ENCODE measurements at places on chromosomes 3 and 15. TPM values are rescaled to one million over a fixed set of nuclear protein-coding genes. Genes with fewer than 3 reads are reported as not detected.

The TMEM212 gene
- total RNA-seq, result not detected

- DNase-seq, result no peak
Observed at GRCh38 chr3:32882189-32882588, 64.4 kb downstream of the TRIM71 start.

GRCh38 chr3:172371544-172371943 lies 76.7 kb downstream of the GHSR start:
- no peak for DNase-seq

DNA sequence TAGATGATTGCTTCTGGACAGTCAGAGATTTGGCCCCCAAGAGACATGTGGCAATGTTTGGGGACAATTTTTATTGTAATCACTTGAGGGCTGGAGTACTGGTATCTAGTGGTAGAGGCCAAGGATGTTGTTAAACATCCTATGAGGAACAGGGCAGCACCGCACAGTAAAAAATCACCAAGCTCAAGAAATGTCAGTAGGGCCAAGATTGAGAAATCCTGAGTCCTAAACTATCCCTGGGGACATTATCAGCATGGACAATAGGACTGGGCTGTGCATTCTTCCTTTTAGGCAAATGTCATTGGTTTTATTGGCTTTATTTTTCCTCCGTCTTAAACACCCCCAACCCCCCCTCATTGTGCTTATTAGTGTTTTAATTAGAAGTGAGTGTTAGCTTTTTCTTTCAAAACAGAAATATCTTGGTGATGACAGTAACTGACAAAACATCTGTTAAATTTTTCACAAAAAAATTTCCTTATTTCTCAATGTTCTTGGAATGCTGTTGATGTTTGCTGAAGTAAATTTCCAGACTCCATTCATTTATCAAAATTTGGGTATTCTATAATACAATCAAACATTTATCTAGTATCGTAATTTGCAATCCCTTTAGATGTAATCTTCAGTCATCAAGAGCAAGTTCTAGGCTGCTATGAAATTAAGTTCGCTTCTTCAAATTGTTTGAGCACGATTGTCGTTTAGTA lies 944.4 kb downstream of the VGLL3 start:
- DNase-seq, result no peak

DNA sequence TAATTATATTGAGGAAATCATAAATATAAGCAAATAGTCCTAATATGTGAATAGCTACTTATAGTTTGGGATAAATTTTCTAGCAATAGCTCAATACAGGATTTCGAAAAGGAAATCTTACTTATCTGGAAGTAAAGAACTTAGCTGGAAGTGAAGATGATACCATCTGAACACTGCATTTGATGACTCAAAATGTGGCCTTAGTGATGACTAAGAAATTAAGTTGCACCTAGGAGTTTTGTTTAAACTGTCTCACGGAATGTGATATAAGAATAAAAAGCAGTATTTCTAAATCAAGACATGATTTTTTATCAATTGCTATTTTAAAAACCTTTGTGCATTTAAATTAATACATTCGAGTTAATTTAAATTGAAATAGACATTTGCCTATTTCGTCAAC lies 91.2 kb downstream of the EOMES start:
- no peak for DNase-seq

- peak; percentile 14 for DNase-seq
Observed at GRCh38 chr3:9500108-9501050, 53.2 kb downstream of the LHFPL4 start.

GRCh38 chr3:54634122-54634469 lies 293.8 kb downstream of the LRTM1 start:
- DNase-seq, result no peak

DNA sequence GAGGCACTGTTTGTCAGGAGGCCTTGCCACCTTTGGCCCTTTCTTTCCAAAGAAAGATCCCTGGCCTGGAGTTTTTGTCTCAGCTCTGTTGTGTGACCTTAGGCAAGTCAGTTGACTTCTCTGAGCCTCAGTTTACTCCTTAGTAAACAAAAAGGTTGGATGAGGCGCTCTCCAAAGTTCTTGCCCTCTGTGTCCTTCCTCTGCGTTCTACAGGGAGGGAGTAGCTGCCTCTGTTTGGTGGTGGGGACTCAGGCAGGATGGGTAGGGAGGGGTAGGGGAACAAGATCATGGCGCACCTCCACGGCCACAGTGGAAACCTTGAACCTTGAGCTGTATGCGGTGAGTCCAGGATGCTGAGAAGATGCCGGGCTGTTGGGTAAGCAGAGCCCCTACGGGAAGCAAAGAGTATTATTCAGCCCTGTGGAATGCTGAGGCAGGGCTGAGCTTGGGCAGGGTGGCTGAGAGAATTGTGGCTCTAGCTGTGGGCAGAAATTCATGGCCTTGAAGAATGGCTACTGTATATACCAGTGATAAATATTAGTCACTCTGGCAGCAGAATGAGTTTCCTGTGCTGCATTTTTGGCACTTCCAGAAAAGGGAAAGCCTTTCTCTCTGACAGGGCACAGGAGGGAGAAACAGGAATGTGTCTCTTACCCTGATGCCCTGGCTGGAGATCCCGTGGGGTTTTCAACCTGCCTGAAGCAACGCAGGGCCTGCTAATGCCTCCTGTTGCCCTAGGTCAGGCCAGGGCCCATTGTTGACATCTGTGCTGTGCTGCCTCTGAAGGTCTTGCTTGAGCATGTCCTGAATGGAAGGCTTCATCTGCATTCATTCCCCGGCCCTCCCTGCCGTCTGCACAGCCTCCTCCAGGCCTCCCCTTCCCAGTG lies 39.9 kb downstream of the SMAD3 start:
- peak; percentile 97 for DNase-seq

GRCh38 chr15:33797651-33798050 lies 170.6 kb upstream of the CHRM5 start:
- DNase-seq, result no peak

DNA sequence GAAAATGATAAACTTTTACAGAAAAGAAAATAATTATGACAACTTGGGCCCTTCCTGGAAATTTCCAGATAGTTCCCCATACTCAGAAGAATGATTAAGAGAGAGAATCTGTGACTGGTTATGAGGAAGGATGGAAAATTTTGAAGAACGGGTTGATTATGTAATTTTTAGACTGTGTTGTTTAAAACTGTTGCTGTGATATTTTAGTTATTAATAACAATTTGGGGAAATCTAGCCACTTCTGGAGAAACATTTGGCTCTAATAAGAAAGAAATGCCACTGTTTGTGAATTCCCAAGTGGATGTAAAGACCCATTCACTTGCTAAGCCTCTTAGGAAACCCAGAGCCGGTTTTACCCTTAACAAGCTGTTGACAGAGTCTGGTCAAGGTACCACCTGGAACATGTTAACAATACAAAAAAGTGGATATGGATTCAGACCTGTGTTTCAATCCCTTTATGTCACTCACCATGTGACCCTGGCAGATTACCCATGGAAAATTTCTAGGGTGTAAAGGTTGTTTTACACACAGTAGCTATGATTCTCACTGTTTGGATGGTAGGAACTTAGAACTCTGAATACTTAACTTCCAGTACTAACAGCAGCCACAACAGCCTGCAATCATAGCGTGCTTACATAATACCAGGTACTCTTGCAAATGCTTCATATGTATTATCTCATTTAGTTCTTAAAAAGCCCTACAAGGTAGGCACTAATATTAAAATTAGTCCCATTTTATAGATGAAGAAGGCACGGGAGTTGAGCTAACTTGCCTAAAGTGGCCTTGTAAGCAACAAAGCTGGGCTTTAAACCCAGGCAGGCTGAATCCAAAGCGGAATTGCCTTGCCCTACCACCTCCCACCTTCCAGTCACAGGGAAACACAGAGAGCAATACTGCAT lies 32.0 kb downstream of the ZBTB38 start:
- DNase-seq, result no peak

- no peak for DNase-seq
Observed at GRCh38 chr3:71991046-71991445, 206.1 kb upstream of the PROK2 start.

DNA sequence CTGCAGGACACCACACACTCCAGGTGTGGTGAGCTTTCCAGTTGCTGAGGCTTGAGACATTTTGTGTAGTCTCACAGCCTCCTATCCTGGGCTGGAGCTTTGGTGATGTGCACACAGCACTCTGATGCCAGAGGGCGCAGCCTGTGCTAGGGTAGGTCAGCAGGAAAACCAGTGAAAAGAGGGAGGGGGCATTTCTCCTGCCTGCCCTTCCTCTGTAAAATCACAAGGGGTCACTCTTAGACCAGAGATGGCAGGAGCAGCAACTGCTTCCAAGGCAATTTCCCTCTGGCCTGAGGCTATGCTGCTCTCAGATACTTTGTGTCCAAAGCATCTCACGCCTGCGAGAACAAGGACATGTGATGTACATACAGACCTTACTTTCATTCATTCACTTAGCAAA lies 16.5 kb upstream of the MUSTN1 start:
- DNase-seq, result no peak

The MAP3K13 gene
- total RNA-seq, result 33.5 TPM

DNA sequence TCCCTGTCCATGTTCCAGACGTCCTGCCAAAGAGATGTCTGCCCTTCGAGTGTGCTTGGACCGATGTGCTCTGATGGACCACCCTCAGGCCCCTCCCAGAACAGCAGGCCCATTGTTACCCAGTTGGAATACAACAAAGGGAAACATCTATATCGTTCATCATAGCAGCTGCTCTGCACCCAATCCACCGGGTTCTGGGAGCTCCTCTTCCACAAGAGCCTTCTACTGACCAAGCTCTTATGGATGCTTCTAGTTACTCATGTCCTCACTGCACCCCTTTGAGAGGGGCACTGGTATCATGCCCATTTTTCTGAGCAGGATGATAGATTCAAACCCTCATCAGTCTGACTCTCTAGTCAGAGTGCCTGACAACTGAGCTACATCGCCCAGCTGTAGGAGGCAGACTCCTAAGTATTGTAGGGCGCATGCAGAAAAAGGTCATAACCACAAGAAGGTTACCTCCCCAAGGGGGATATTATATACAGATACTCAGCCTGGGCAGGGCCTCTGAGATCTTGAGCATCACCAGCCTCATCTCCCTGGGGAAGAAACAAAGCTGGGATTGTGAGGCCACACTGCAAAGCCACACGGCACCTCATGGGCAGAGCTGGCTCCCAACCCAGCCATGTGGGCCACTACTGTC lies at the start of gene SSUH2:
Gene SSUH2, minus strand, starts transcription at position 51 of the 643 bp plus-strand sequence. Its CDS starts 40 bp downstream, at position 11.
- DNase-seq, result no peak

DNA sequence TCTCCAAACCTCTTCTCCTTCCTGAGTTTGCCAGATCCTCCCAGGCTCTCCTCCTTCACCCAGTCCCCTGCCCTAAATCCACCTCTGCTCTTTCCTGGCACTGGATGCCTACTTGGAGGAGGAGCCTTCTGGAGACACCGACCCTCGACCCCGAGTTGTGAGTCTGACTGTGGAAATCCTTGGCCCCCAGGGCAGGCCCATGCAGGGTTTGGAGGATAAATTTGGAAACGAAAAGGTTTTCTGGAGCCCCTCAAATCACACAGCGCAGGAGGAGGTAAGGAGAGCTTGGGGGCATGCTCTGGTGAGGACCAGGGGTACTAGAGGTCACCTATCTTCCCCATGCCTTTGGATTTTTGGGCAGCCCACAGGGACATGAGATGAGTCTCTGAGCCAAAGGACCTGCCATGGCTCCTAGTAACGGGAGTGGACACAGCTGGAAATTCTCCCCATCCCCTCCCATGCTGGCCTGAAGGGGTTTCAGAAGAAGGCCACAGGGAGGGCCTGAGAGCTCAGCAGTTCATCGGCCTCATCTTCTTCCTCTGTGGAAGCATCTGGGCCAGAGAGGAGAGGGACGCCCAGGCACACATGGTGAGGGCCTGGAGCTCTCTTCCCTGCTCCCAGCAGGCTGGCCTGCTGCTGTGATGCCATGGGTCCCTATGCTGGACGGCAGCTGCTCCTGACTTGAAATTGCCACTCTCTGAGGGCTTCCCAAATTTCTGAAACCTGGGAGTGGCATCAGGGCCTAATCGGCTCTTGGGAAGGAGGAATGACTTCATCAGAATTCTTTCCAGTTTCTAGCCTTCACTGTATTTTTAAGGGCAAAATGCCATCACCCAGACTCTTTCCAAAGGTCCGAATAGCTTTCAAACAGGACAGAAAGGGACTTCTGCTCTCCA lies 68.6 kb upstream of the ITGA11 start:
- DNase-seq, result no peak

GRCh38 chr3:136595913-136596697 lies 156.1 kb downstream of the STAG1 start:
- DNase-seq, result no peak

The TMEM202 gene
- not detected for total RNA-seq

The CLDN16 gene
- 12.0 TPM for total RNA-seq

DNA sequence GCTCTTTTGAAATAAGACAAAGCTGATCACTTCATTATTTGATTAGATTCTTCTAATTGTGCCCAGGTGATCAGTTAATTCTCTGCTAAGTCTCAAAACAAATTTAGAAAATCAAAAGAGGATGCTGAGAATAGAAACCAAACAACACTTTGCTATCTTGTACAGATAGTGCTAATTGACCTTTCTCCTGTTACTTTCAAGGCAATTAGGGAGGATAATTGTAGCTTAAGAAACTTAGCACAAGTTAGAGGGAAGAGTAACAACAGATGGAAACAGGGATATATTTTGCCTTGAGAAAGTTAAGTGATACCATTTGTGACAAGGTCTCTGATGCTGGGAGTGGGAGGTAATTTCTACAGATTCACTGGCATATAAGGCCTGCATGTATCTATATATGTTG lies 344.8 kb upstream of the GRM7 start:
- DNase-seq, result no peak

The ACY1 gene
- total RNA-seq, result 59.4 TPM

The GOLGA8G gene
- not detected for total RNA-seq

DNA sequence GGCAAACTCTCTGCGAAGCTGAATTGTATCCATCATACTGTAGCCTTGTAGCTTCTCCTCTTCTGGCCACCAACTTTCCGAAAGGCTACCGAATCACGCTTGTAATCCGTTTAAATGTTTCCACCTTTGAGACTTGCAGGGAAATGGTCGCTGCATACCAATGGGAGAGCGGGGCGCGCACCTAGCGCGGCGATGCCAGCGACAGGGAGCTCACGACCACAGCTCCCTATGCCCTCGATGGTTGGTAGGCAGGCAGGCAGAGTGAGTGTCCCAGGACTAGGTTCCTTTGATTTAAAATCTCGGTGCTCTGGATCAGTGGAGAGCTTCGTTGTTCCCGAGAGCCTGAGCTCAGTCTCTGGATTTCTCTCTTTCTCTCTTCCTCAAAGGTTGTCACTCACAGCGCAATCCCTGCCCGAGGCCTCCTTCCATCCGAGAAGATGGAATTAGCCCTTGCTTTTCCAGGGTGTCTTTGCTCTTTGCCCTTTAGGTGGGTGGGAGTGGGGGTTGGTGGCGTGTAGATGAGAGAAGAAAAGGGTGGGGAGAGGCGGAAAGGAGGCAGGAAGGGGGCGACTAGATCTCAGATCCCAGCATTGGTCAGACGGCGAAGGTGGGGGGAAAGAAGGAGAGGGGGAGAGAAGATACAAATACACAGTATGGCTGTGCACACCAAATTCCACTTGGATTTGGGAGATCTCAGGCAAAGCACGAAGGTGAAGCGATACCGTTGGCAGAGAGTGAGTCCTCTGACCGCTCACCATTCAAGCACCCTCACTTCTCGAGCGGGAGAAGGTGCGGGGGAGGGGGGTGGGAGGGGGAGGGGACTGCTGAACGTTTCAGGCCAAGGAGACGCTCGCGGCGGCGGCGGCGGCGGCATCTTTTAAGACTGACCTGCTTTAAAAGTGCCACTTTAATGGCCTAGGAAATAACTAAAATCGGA lies at the start of gene SLITRK3:
Gene SLITRK3, minus strand, starts transcription at position 745 of the 937 bp plus-strand sequence. CDS start 5,554 bp downstream, outside the sequence.
- DNase-seq, result no peak

All from kidney epithelial cell (primary cell).